ENCODE measurements at places on chromosomes 6 and 20.

DNA sequence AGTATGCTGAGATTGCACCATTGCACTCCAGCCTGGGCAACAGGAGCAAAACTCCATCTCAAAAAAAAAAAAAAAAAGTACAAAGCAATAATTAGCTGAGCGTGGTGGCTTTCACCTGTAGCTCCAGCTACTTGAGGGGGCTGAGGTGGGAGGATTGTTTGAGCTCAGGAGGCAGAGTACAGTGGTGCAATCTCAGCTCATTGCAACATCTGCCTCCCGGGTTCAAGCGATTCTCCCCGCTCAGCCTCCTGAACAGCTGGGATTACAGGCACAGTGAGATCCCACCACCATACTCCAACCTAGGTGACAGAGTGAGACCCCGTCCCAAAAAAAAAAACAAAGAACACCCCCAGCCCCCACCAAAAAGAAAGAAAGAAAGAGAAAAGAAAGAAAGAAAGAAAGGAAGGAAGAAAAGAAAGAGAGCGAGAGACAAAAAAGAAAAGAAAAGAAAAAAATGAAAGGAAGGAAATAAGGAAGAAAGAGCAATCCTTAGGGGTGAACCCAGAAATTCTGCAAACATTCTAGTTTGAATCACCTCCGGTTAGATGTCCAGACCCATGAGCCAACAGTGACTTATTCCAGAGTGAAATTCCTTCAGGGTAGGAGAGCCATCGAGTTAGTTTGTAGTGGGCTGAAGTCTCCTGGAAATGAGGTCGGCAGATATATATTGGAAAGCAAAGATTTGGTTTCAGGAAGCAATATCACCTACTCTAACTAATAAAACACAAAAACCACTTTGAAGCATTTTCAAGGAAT, 3.2 kb upstream of the RIPOR3 start:
- DNase-seq = no peak

DNA sequence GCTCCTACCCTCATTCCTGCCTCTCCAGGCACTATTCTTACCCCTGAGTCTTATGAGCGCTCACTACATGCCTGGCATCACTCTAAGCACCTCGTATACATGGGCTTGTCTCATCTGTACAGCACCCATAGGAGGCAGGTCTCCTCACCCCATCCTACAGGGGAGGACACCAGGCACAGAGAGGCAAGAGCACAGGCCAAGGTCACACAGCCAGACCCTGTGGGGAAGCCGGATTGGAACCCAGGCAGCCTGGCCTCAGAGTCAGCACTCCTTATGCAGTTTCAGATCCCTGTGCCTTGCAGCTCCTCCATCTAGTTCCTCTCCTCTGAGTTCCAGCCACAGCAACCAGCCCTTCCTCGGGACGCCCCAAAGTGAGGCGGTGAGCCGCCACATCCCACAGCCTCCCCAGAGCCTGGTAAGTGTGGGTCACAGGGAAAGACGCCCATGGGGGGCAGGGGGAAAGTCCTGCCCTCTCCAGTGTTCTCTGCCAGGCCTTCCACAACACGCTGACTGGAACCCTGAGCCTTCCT, 103.3 kb downstream of the NFATC2 start:
- no peak for DNase-seq

GRCh38 chr6:39515471-39515870, 193.0 kb upstream of the KCNK16 start:
- no peak for DNase-seq

- no peak for DNase-seq
These were observed 169.3 kb downstream of the ARID1B start for GRCh38 chr6:156946370-156946936.

DNA sequence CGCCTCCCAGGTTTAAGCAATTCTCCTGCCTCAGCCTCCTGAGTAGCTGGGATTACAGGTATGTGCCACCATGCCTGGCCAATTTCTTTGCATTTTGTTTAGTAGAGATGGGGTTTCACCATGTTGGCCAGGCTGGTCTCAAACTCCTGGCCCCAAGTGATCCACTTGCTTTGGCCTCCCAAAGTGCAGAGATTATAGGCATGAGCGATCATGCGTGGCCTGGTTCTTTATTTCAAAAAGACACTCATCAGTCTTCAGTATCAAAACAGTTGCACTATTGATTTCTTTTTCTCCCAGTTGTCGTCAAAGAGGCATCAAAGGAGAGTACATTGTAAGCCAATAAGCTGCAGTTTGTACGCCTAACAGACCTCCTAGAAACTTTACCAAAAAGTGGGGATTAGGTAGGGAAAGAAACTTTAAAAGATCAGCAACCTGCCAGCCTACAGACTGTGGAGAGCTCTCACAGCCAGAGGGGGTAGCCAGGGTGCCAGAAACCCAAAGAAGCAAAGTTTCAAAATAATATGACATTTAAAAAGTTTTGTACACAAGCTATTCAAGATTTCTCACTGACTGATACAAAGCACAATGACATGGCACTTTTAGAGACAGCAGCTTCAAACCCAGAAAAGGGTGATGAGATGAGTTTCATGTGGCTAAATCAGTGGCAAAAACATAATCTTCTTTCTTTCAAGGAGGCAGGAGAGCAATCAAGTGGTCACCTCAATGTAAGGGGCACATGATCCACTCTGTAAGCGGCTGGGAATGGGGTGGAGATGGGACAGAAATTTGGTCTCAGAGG, 83.0 kb upstream of the RALY start:
- DNase-seq = no peak

- DNase-seq = no peak
These were observed 66.0 kb downstream of the ELOVL5 start for GRCh38 chr6:53282741-53283140.

- no peak for DNase-seq
These were observed 93.1 kb downstream of the NCR2 start for GRCh38 chr6:41428336-41428995.

- no peak for DNase-seq
These were observed 5.2 kb downstream of the STX11 start for GRCh38 chr6:144155529-144155928.

GRCh38 chr6:128438393-128438792, 82.0 kb downstream of the PTPRK start:
- no peak for DNase-seq

DNA sequence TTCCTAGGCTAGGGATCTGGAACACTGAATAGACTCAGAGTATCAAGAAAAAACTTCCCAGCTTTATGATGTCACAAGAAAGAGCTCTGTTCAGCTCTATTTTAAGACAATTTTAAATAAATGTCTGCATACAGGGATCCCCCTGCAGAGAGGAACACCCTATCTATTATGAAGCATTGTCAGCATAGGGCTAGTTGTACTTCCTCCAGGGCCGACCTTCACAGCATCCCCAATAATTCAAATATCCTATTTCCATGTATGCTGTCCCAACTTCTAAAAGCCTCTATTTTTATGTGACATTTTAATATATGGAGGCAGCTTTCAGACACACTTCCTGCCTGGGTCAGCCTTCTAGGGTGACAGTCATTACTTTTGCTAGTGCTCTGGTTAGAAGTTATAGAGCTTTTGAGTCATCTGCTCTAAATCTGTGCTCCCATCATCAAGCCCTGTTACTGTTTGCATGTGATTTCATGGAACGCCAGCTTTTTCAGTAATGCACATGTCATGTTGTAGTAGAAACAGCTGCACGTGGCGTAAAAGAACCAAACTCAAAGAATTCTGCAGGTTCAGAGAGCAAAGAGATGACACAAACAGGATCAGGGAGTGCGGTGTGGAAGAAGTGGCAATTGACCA, 189.2 kb downstream of the ADGB start:
- no peak for DNase-seq

DNA sequence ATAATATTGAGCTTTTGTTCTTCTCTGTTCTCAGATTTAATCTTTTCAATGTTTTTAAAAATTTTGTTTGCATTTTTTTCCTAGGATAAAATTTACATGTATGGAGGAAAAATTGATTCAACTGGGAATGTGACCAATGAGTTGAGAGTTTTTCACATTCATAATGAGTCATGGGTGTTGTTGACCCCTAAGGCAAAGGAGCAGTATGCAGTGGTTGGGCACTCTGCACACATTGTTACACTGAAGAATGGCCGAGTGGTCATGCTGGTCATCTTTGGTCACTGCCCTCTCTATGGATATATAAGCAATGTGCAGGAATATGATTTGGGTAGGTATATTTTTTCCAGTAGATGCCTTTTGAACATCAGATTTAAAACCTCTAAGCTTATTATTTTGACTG, 89.8 kb downstream of the ATRN start:
- no peak for DNase-seq

DNA sequence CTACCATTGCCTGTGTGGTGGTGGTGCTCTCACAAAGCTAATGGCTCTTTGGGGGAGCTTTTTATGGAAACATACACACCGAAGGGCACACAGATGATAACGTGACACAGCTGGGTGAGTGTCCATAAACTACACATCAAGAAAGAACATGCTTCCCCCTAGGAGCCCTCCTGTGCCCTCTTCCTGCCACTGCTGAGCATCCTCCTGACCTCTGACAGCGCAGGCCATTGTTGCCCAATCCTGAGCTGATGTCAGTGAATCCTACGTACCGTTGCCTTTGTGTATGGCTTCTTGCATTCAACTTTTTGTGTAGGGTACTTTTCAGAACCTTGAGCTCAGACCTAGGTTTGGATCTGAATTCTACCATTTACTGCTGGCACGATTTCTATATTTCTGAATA, 65.8 kb upstream of the SLC22A1 start:
- no peak for DNase-seq

- no peak for DNase-seq
These were observed 128.1 kb downstream of the OPRM1 start for GRCh38 chr6:154167126-154167525.

DNA sequence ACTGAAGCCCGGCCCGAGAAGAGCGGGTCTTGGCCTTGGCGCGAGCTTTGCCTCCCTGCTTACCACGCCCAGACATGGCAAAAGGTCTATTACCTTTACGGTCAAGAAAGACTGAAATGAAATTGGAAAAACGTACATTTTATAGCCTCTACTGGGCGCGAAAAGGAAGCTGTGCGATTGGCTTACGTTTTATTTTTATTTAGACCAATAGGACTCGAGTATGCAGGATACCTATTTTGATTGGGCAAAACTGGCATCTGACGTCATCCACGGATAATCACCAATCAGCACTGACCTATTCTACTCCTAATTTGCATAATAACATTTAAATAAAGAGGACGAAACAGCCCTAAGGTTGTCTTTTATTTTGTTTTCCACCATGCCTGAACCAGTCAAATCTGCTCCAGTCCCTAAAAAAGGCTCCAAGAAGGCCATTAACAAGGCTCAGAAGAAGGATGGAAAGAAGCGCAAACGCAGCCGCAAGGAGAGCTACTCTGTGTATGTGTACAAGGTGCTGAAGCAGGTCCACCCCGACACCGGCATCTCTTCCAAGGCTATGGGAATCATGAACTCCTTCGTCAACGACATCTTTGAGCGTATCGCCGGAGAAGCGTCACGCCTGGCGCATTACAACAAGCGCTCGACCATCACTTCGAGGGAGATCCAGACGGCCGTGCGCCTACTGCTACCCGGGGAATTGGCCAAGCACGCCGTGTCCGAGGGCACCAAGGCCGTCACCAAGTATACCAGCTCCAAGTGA, 97.4 kb downstream of the OR2B2 start:
- peak; percentile 33 for DNase-seq

- no peak for DNase-seq
These were observed 114.3 kb upstream of the BTN3A2 start for GRCh38 chr6:26250698-26251044.

- no peak for DNase-seq
These were observed 181.4 kb downstream of the MOXD1 start for GRCh38 chr6:132219901-132220300.

GRCh38 chr20:1319051-1319450, 9.9 kb downstream of the SDCBP2 start:
- DNase-seq = no peak
